Cerebellar nuclear complex (tissue), 1 donor: ENCODE measurements at places on chromosomes 3 and 15.

- no peak for DNase-seq
Observed at GRCh38 chr3:196883361-196883760, 15.6 kb downstream of the SENP5 start.

DNA sequence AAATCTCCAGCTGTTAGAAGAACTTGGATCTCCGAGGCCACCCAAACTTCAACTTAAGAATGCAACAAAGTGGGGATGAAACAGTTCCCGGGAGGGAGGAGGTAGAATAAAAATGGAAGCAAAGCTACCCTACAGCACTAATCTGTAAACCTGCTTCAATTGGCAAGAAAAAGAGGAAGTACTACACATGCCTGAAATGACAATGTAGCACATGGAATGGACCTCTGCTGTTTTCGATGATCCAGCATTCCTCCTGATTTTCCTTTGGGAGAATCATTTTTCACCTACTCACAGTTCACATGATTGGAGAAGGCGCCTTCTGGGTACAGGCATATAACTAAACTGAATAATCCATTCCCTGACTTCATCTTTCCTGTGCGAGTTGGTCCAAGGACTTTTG lies 1081.5 kb downstream of the FHIT start:
- DNase-seq = no peak

DNA sequence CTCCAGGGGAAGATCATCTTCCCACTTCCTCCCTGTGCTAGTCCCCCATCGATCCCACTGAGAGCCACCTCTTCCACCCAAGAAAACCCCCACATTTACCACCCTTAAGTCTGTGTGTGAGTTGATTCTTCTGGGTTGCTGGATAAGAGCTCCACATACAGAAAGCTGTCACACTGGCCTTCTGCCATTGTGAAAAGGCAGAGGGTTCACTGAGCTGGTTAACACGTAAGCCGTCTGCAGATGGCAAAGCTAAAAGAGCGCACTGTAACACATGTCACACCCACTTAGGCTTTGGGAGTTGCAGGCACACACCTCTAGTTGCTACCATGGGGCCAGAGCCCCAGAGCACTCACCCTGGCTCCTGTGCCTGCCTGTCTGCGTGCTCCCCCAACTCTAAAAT lies 309.8 kb upstream of the LRRC3B start:
- DNase-seq = no peak

- DNase-seq = no peak
Observed at GRCh38 chr3:20561166-20561565, 375.2 kb upstream of the SGO1 start.

DNA sequence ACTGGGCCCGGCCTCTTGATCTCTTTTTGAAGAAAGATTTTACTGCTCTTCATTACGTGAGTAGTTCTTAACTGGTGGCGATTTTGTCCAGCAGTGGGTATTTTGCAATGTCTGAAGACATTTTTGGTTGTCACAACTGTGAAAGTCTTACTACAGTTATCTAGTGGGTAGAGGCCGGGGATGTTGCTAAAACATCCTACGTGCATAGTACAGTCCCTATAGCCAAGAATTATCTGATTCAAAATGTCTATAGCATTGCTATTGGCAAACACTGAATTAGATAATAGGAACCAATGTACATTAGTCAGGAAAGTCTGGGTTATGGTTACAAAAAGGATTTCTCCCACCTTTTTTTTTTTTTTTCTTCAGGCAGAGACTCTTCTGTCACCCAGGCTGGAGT lies 38.1 kb downstream of the FOXL2 start:
- DNase-seq = no peak

DNA sequence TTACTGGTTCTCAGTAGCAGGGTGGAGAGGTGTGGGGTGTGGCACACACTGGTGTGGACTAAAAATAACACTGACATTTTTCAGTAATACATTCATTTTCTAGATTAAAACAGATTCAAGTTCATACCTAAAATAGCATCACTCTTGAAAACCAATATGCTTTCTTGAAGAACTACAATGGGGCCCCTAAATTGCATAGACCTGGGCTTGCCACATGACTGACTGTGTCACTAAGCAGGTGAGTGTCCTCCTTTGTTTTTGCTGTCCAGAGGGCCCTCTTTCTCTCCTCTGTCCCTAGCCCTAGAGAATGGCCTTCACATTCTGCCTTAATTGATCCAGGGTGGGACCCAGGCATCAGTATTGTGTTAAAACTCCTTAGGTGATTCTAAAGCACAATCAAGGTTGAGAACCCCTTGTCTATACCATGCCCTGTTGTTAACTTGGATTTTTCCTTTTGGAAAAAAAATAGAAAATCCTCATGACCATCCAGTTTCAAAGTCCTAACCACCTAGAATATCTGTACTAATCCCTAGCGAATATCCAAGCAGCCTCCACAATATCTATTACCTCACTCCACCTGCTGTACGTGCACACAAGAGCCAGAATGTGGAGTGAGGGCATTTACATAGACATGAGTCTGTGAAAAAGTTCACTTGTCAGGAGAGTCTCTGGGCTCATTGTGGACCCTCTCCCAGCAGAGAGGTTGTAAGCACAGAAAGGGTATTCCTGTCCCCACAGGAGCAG lies 18.7 kb upstream of the TMEM41A start:
- no peak for DNase-seq

GRCh38 chr3:53695324-53695690 lies 150.9 kb downstream of the CHDH start:
- DNase-seq = no peak

DNA sequence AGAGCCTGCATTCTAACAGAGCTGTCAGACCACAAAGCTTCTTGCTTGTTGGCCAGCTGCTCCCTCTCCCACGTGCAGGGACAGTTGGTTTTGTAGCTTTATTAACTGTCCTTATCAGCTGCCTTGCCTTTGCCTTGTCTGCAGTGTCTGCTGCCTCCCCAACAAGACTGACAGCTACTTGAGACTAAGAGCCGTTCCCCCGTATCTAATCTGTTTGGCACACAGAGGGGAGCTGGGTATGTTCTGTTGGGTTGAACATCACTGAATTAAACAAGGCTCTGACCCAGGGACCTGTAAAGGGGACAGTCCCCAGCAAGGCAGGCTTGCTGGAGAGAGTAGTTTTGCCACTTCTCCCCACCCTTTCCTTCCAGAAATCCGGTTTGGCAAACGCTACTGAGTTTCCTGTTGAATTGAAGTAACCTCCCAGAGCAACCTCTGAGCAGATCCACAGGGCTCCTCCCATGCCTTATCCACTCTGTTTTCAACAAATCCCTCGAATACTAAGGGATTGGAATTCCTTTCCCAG lies 116.1 kb downstream of the ANP32A start:
- no peak for DNase-seq

DNA sequence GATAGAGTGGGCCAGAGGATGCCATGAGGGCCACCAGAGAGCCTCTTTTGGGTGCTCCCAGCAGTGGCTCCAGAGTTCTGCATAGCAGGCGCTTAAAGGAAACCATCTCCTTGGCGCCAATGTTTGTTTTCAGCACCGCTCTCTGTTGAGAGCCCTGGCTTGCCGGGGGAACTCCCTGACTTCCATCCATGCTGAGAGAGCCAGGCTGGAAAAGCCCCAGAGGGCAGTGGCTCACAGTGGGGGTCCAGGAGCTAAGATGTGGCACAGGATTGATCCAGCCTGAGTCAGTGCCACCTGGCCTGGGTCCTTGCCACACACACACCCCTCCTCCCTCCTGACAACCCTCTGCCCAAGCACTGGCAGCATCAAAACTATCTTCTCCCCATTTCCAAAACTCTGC lies 50.4 kb upstream of the HACD2 start:
- no peak for DNase-seq

DNA sequence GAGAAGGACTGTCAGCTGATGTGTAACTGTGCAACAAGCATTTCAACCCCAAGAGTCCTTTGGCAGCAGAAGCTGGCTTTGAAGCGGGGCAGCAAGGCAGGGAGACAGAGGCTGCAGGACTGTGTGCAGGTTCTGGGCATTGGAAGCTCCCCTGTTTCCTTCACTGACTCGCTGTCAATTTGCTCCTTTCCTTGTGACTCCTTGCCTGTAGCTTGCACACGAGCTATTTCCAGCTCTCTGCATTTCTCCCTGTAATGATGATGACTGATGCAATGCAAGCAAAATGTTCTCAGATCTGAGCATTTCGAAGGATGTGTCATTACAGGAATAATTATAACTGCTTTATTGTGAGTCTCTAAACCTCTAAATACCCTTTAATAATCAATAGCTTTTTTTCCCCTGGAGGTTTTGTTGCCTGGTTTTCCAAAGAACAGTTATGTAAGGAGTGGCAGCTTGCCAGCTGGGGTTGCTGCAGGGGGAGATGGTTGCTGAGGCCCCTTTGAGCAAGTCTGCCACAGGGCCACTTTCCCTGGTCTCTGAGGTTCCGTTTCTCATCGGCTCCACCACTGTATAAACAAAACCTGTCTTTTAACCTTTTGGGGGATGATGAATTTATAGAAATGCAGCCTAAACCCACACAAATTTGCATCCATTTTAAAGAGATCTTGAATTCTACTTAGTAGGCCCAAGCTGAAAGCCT lies 2.8 kb downstream of the APOD start:
- no peak for DNase-seq

GRCh38 chr3:53311882-53312281 lies 35.5 kb downstream of the DCP1A start:
- DNase-seq = no peak

DNA sequence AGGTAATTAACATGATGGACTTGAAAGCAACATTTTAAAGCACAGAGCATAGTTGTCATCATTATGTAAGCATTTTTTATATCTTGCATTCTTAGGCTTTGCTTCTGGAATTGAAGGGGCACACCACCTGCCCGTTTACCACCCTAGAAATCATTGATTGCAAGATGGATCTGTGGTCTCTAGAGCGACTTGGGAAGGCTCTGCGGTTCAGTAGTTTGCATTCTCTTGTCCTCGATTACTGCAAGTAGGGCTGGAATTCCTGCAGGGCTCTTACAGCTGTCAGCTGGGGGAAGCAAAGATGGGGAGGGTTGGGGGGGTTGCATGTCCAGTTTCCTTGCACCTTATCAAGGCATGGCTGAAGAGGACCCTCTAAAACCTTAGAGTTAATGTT lies 56.7 kb upstream of the RNF7 start:
- no peak for DNase-seq

DNA sequence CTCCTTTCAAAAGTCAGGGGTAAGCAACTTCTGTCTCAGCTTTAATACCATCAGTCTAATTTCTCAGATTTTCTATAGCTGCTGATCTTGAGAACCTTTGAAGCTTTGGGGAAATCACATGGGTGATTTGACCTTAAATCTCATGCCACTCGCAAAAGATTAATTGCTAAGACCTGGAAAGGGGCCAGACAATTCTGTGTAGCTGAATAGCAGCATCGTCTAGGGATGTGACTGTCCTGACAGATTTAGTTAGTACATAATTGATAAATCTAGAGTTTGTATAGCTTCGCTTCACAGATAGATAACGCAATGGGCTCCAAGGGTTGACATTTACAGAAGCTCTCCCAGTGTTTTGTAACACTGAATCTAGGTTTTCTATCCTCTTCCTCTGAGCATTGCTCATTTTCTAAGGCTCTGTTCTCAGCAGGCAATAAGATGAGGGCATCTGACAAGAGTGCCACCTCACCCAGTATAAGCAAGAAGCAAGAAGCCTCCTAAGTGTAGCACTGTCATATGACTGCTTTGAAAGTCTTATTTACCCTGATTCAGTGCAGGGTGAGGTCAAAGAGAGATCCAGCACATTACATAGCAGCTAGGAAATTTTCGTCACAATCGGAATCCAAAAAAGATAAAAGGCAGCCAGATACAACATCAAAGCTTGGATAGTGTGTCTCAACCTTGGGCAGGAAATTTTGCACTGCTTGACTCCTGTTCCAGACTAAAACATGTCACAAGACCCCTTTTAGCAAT lies 47.7 kb upstream of the DUT start:
- no peak for DNase-seq

- DNase-seq = no peak
Observed at GRCh38 chr15:81002009-81002330, 1.2 kb downstream of the TLNRD1 start.

DNA sequence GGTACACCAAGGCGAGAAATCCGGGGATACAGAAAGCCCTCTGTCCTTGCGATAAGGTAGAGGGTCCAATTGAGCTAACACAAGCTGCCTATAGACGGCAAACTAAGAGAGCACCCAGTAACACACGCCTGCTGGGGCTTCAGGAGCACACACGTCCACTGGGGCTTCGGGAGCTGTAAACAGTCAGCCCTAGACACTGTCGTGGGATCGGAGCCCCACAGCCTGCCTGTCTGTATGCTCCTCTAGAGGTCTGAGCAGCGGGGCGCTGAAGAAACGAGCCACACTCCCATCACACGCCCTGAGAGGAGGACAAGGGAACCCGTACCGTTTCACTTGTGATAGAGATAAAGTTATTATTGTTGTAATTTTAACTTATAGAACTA lies 486 bp downstream of the SAMMSON start:
- DNase-seq = no peak

- no peak for DNase-seq
Observed at GRCh38 chr15:98957655-98958054, 49.9 kb downstream of the PGPEP1L start.

DNA sequence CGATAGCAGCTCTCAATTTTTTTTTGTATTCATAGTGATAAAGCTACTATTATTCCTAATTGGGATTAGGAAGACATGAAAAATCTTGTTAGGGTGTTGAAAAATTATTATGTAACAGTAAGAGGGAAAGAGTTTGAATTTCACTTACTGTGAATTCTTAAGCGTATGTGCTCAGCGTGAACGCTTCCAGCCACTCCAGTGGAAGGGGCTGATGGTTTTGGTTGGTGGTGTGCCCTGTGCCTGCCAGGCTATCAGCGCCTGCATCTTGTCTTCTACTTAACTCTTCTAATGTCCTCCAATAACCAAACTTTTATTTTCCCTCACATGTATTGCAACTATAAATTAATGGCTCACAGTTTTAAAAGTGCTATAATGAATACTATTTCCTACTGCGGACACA lies 22.5 kb downstream of the CDIN1 start:
- DNase-seq = no peak
